NT2/D1 (cell line): ENCODE measurements at places on chromosomes 3 and 15.

DNA sequence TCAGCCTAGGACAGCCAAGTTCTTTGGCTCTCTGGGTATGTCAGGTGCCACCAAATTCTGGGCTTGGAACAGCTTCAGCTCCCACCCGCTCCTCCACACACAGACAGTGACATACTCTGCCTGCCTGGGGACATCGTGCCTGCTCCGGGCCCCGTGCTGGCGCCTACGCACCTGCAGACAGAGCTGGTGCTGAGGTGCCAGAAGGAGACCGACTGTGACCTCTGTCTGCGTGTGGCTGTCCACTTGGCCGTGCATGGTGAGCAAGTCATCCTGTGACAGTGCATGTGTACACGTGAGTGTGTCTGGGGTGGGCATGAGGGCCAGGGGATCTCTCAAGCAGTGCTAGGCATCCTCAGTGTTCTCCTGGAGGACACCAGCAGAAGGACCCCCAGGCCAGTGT lies 922 bp downstream of the IL17RC start:
- no peak for DNase-seq

DNA sequence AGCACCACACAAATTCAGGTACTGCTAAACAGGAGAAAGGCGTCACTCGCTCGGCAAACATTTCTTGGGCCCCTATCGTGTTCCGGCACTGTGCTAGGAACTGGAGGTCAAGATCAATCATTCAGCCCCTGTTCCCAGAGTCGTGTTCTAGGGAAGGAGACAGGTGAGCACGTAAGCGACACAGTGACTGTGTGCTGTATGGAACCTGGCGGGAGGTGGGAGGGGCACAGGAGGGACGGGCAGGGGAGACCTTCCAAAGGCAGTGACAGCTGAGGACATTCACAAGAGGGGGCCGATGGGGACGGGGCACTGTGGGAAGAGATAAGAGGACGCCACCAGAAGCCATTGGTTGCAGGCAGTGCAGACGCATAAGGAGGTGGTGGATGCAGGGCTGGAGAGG lies 32.2 kb downstream of the BDH1 start:
- DNase-seq, result no peak

DNA sequence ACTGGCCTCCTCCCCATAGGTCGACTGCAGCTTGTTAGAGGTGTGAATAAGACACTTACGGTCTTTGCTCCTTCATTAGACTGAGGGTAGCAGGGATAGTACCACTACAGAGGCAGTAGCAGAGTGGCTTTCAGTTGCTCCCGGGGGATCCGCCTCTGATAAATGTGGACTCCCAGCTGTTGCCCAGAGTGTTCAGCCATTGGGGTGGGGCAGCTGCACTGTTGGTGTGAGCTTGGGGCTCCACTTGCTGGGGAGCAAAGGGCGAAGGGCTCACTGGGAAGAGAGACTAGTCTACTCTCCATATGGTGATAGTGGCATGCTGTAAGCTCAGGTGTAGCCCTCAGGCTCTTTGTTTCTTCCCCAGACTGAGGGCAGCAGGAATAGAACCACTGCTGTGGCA lies 239.1 kb downstream of the LRRN1 start:
- no peak for DNase-seq

DNA sequence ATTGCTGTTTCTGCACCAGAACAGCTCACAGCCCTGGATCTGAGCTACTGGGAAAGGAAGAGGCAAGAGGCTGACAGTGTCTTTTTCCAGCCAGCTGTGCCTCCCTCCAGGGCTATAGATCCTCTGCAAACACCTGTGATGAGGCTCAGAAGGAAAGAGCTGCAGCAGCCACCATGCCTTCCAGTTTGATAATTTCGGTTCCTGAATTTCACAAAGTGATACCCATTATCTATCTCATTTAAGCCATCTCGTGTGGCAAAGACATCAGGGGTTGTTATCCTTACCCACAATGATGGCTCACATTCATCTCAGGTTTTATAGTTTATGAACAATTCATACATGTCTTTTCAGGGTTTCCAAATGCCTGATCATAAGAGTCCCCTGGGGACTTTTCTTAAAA lies 1.8 kb upstream of the LARP6 start:
- DNase-seq, result no peak

DNA sequence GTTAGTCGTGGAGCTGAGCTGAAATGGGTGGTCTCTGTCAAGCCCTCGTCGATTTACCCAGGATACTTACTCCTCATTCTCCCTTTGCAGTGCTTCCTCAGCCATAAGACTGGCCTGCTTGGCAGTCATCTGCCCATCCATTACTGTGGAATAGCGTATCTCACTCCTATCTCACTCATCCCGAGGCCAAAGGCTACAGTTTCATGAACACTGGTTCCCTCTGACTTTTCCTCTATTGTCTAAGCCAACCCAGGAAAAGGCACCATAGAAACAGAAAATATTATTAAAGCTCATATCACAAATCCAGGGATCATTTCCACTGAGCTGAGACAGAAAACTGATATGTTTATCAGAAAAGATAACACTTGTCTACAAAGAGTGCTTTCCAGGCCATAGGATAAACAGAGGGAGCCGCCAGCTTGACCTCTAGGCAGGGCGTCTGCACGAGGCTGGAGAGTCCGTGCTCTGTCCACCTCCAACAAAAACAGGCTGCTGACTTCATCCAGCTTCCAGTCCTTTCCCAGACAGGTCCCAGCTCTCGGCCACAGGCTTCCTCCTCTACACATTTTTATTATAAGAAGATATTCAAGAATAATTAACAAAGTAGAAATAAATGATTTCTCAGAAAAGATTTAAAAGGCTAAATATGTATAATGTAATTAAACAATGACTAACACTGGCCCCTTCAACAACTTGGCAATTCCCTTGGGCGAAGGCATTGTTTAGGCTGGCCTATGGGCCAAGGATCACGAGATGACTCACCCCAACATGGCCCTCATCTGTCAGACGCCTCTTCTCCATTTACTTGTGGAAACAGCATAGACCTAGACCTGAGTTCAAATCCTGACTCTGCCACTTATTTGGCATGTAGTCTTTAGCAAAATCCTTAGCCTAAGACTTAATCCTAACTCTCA lies 27.4 kb upstream of the BOC start:
- no peak for DNase-seq
